Effector memory CD4-positive, alpha-beta T cell (primary cell): ENCODE measurements at places on chromosomes 4 and X.

GRCh38 chr4:172404676-172405075 lies 591.5 kb downstream of the GALNTL6 start:
- DNase-seq: no peak

GRCh38 chr4:4680758-4681157 lies 138.9 kb upstream of the STX18 start:
- no peak for DNase-seq

- no peak for DNase-seq
Measured at GRCh38 chrX:25083661-25084060, 67.9 kb upstream of the ARX start.

DNA sequence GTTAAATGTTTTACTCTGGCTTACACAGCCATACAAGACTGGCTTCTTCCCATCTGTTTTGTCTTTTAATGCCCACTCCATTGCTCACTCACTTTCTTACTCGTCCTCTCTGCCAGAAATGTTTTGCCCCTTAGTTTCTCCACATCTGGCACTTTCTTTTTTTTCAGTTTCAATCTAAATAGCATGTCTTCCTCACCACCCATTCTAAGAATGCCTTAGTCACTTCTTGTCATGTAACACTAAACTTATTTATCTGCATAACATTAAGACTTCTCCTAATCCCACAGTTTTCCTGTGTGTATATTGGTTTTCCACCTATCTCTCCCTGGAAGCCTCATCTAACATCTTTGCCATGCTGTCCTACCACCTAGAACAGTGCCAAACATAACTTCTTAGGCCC lies 119.3 kb downstream of the ADAMTS3 start:
- no peak for DNase-seq

- no peak for DNase-seq
Measured at GRCh38 chr4:72463724-72464123, 105.3 kb downstream of the ADAMTS3 start.

GRCh38 chr4:40963897-40964478 lies 214.2 kb downstream of the NSUN7 start:
- no peak for DNase-seq

- no peak for DNase-seq
Measured at GRCh38 chr4:141311246-141312204, 90.8 kb downstream of the ZNF330 start.

DNA sequence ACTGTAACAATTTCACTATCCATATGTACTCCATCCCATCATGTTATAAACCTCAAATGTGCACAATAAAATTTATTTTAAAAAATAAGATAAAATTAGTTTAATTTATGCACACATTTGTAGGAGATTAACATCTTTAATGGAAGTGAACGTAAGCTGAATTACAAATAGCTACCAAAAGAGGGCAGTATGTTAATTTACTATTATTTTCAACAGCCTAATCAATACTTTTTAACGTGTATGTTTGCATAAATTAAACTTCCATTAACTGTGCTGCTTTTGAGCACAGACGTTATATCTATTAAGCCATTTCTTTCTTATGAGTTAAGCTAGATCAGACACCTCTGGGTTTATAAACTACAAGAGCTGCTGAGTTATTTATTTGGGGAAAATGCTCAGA lies 56.5 kb upstream of the PHKA2 start:
- DNase-seq: no peak

DNA sequence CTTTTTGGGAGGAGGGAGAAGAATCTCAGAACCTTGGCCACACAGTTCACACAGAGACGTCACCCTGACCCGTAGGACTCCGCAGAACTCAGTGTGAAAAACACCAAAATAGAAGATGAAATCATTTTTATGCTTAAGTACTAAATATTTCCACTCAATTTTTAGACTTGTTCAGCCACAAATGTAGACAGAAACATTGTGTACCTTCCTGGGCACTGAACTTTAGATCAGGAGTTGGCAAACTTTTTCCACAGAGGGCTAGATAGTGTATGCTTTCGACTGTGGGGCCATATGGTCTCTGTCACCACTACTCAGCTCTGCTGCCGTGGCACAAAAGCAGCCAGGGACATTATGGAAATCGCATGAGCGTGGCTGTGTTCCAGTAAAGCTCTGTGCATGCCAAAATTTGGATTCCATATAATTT lies 61.8 kb upstream of the STOX2 start:
- DNase-seq: no peak

- no peak for DNase-seq
Measured at GRCh38 chr4:43251841-43252240, 359.3 kb downstream of the GRXCR1 start.

GRCh38 chr4:133314991-133315390 lies 165.9 kb downstream of the PCDH10 start:
- DNase-seq: no peak

- no peak for DNase-seq
Measured at GRCh38 chr4:1204286-1204827, 32.0 kb upstream of the SPON2 start.

DNA sequence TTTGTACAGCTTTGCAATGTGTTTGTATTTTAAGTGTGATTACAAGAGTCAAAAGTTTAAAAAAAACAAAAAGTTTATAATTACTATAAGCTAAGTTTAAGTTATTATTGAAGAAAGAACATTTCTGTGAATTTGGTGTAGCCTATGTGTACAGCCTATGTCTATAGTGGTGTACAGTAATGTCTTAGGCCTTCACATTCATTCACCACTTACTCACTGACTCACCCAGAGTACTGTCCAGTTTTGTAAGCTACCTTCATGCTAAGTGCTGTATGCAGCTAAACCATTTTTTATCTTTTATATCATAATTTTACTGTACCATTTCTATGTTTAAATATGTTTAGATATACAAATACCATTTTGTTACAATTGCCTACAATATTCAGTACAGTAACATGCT lies 182.3 kb downstream of the RPA4 start:
- no peak for DNase-seq

GRCh38 chrX:111444881-111445280 lies 32.9 kb upstream of the DCX start:
- DNase-seq: no peak

- no peak for DNase-seq
Measured at GRCh38 chr4:173417833-173418232, 18.9 kb upstream of the SCRG1 start.

DNA sequence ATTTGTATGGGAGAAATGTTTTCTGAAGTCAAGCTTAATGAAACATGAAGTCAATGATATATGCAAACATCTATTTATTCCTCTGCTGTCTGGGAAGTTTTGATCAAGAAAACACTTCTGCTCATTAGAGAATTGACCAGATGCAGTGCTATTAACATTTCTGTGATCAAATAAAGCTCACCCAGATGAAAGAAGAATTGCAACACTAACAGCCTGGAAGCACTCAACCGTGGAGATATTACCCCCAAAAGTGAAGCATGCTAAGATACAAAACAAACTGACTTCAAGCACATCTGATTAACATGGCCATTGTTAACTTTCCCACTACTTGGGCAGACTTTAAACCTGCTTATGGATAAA lies 73.7 kb upstream of the GUCY1A1 start:
- DNase-seq: no peak

GRCh38 chrX:153646620-153647373 lies at the start of gene DUSP9:
DUSP9 (plus strand) TSS chrX:153647203; CDS start chrX:153647954, 751 bp downstream.
- no peak for DNase-seq

GRCh38 chrX:150062292-150063137 lies 124.2 kb upstream of the EOLA2 start:
- DNase-seq: no peak

DNA sequence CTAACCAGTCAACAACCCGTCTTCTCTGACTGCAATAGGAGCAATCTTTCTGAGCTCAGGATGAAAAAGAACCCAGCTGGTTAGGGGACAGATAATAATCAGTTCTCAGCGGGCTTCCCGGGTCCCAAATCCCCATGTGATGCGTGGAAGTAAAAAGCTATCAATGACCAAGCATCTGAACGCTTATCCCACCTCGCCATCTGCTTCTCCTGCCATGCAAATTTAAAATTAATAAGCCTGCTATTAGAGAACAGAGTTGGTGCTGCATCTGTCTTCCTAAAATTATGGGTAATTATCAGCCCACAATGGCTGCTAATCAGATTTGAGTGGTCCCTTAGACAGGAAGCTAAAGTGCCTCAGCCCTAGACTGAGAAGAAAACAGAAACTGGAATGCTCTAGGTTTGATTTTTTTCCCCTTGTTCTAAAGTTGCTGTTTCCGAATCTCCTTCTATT lies 37.5 kb downstream of the AFAP1 start:
- no peak for DNase-seq

- no peak for DNase-seq
Measured at GRCh38 chr4:10173037-10173753, 56.6 kb upstream of the WDR1 start.

DNA sequence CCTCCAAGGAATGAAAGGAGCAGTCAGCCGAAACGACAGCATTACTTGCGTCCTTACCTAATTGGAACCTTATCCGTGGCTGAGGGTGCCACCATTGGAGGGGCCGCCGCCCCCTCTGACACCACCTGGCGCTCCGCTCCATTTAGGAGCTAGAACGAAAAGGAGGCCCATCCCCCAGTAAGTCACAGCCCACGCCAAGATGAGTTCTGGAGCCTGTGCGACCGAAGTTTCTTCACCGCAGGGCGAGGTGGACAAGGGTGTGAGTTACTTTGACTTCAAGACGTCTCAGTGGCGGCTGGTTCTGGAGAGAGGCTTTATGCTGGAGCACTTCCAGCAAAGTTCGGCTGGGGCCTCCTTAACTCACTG lies 729 bp upstream of the IRF2 start:
- DNase-seq: peak; percentile 43

- no peak for DNase-seq
Measured at GRCh38 chrX:72495046-72495445, 77.6 kb downstream of the HDAC8 start.

- DNase-seq: no peak
Measured at GRCh38 chr4:118883861-118884260, 4.8 kb upstream of the SYNPO2 start.

GRCh38 chr4:69115851-69116213 lies 19.6 kb downstream of the UGT2B7 start:
- no peak for DNase-seq

- no peak for DNase-seq
Measured at GRCh38 chr4:128682942-128683666, 126.4 kb upstream of the JADE1 start.

DNA sequence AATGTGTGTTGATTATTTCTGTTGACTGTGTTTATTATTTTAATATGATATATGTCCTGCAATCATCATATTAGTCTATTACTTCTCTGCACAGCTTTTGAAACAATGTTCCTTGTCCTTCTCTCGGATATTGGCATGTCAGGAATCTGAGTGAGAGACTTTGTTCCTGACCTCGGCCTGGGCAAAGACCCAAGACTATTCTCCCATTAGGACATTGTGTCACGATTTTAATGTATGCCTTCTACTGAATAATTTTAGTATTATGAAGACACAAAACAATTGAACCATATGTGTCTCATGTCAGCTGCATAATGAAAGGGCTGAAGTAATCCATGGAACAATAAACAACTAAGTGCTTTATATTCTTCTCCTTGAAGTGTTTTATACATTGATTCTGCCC lies 580.8 kb upstream of the TENM3 start:
- no peak for DNase-seq

DNA sequence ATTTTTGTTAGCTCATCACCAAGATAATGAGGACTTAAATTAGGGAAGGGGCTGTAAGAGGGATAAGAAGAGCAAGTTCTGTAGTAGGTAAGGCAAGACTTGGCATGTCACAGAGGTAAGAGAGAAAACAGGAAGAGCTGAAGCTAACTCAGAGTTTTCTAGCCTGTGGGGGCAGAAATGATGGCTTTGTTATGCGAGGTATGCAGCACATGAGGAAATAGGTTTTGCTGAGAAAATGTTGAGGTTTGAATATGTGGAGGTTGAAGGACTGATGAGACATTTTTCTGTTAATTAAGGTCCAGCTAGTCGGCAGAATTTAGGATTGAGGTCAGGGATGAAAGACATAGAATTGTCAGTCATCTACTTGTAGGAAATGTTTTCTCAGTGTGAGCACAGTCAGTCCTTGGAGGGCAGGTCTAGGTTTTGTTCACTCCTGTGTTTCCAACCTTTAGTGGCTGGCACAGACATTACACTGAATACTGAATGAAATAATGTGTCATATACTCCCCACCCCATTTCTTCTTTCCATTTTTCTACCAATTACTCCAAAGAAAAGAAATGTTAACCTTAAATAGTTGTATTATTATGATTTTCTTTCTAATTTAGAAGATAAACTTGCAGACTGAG lies 154.0 kb upstream of the AADAT start:
- no peak for DNase-seq

GRCh38 chr4:125044886-125045285 lies 269.9 kb upstream of the FAT4 start:
- DNase-seq: no peak

DNA sequence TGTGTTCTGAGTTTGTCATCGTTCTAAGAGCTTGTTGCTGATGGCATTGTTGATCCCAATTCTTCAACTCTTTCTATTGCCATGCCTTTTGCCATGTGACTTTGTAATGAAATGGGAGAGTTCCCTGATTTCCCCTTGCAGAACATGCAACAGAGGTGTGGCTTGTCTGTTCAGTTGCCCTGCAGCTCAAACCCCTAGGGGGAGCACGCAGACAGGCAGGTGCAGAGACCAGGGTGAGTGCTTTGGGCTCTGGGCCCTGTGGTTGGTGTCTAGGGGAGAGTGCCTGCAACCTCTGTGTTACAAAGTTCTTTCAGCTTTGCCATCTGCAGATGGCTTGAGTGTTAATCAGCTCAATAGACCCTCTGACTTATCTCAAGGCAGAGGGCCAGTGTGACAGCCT lies 332.7 kb downstream of the MID1IP1 start:
- DNase-seq: no peak

- no peak for DNase-seq
Measured at GRCh38 chr4:159016593-159017024, 86.3 kb upstream of the RAPGEF2 start.

GRCh38 chr4:25637581-25638220 lies 17.9 kb upstream of the SLC34A2 start:
- no peak for DNase-seq

DNA sequence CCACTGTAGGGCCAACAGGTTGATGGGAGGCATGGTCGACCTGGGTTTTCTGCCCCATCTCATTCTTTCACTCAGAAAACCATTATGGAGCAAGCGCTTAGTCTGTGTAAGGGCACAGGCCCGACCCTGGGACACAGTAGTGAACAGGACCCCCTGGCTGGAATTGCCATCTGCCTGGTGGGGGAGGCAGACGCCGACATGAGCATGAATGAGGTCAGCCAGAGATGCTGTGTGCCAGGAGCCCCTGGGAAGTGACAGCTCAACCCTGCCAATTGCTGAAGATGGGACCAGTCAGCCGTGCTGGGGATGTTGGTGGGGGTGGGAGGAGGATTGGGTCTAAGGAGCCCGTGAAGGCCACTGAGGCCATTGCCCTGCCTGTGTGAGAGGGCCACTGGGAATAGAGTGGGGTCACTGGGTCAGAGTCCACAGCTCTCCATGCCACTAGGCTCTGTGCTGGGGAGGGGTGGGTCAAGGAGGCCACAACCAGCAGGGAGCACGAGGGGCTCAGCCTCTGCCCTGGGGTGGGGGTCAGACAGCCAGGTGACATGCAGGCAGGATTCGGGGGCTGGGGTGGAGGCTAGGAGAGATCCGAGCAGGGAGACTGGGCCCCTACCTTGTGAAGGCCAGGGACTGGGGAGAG lies 31.0 kb downstream of the ZNF185 start:
- DNase-seq: no peak

GRCh38 chr4:65416891-65417290 lies 253.4 kb downstream of the EPHA5 start:
- no peak for DNase-seq
